Mesenteric fat pad (tissue), 1 donor: ENCODE measurements at places on chromosomes 16 and 17.

DNA sequence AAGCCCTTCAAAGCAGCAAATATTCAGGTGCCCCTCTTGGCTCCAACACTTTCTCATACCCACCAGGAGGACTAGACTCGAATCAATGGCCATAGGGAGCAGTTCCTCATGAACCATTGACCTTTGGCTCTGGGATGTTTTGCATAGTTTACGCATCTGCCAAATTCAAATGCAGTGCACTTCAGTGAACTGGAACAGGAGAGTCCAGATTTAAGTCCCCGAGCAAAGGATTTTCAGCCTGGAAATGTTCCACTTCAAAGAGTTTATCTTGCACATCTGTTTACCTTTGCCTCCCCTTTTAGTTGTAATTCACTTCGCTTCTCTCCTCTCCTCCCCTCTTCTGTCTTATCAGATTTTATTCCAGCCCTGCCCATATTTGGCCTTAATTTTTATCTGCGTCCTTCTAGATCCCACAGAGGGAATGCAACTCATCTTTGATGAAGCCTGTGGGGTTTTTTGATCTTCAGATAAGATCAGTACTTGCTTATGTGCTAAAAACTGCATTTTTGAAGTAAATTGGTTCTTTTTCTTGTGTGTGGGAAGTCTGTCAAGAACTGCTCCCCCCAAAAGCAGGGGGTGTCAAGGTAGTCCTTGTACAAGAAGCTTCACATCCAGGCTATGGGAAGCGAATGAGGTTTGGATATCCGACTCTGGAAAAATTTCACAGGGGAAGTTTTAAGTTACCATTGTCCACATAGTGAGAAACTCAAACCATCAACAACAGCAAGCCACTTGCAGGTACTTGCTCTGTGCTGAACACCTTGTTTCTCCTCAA lies 281.6 kb downstream of the RBFOX1 start:
- DNase-seq = no peak

- no peak for DNase-seq
Observed at GRCh38 chr17:78557598-78558039, 19.6 kb downstream of the DNAH17 start.

GRCh38 chr17:78010759-78011158 lies 52.3 kb downstream of the TNRC6C start:
- DNase-seq = no peak

DNA sequence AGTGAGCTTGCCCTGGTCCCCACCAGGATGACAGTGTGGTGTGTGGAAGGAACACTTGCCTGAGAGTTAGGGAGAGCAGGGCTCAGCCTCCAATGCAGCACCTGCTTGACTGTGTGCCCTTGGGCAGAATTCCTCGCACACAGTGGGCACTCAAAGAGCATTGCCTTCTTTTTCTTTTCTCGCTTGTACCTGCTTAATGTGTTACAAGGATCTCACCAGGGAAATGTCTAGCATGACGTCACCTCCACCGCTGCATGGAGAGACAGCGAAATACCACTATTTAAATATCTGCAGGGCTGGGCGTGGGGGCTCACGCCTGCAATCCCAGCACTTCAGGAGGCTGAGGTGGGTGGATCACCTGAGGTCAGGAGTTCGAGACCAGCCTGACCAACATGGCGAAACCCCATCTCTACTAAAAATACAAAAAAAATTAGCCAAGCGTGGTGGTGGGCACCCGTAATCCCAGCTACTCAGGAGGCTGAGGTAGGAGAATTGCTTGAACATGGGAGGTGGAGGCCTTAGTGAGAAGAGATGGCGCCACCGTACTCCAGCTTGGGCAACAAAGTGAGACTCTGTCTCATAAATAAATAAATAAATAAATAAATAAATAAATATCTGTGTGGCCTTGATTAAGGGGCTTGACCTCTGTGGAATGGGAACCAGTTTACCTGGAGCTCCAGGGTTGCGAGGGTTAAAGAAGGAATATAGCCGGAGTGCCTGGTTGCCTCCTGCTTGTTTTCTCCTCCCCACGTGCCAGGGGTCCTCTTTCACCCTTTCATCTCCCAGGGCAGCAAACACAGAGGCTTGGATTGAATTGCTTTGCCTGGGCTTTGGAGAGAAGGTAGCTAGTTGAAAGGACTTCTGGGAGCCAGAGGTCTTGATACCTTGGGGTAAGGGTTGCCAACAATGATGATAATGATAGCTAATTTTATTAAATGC lies 16.3 kb downstream of the SNX29 start:
- no peak for DNase-seq

DNA sequence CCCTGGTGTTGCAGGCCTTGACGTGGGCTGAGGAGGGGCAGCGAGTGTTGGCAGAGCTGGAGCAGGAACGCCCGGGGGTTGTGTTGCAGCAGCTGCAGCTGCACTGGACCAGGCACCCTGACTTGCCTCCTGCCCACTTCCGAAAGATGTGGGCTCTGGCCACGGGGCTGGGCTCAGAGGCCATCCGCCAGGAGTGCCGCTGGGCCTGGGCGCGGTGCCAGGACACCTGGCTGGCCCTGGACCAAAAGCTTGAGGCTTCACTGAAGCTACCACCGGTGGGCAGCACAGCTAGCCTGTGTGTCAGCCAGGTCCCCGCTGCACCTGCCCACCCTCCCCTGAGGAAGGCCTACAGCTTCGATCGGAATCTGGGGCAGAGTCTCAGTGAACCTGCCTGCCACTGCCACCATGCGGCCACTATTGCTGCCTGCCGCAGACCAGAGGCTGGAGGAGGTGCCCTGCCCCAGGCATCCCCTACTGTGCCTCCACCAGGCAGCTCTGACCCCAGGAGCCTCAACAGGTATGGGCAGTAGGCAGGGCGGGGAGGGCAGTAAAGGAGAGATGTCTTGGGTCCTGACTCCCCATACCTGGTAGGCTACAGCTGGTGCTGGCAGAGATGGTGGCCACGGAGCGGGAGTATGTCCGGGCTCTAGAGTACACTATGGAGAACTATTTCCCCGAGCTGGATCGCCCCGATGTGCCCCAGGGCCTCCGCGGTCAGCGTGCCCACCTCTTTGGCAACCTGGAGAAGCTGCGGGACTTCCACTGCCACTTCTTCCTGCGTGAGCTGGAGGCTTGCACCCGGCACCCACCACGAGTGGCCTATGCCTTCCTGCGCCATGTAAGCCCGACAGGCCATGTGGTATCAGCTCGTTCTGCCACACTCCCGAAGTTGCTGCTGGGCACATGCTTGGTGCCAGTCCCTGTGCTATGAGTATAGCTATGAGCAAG lies 5.6 kb downstream of the PLEKHG4 start:
- DNase-seq = no peak
